ENCODE measurements at places on chromosomes 3 and 15. TPM values are rescaled to one million over a fixed set of nuclear protein-coding genes. Genes with fewer than 3 reads are reported as not detected.

Gene ARGFX
- not detected for total RNA-seq

Gene GABRR3
- total RNA-seq: not detected

Gene HEMK1
- total RNA-seq: 80.0 TPM

Gene SLC6A11
- not detected for total RNA-seq

Gene KBTBD13
- not detected for total RNA-seq

Gene PLA2G4D
- not detected for total RNA-seq

Gene ACTR8
- total RNA-seq: 32.7 TPM

Gene SLC28A2
- not detected for total RNA-seq

Gene TF
- 0.30 TPM for total RNA-seq

Gene ZNF774
- total RNA-seq: 1.1 TPM

Gene COL6A5
- not detected for total RNA-seq

Gene MAGEL2
- not detected for total RNA-seq

Gene MAP1A
- total RNA-seq: 6.5 TPM

Gene ZWILCH
- 19.4 TPM for total RNA-seq

Gene RPLP1
- 2,432 TPM for total RNA-seq

Gene ADAMTS17
- 8.9 TPM for total RNA-seq

Gene PEAK1
- total RNA-seq: 28.1 TPM
